Right atrium auricular region (tissue), 2 donors: ENCODE measurements at places on chromosomes 5 and 9. TPM values are rescaled to one million over a fixed set of nuclear protein-coding genes. Genes with fewer than 3 reads are reported as not detected.

AQP7 gene
- total RNA-seq: 74.9 TPM

GRCh38 chr5:69293882-69294281 is 38.7 kb downstream of the CCDC125 start:
- no peak for DNase-seq

CCNO gene
- 0.28 TPM for total RNA-seq

STPG3 gene
- total RNA-seq: not detected

- DNase-seq: no peak
Measured at GRCh38 chr9:126752376-126752775, 52.5 kb upstream of the ZBTB43 start.

CNTFR gene
- 6.6 TPM for total RNA-seq

DNA sequence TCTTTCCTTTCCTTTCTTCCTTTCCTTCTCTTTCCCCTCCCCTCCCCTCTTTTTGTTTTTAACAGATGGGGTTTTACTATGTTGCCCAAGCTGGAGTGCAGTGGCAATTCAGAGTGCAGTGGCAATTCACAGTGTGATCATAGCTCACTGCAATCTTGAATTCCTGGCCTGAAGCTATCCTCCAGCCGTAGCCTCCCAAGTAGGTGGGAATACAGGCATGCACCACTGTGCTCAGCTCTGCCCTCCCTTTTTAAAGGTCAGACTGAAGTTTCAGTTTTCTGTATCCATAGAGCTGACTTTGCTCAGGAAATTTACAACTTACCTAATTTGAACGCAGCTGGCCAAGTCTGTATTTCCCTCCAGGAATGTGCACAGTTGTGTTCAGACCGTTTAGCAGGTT is 696 bp downstream of the CCL28 start:
- DNase-seq: no peak

SLC34A3 gene
- not detected for total RNA-seq

IL9 gene
- not detected for total RNA-seq

DNA sequence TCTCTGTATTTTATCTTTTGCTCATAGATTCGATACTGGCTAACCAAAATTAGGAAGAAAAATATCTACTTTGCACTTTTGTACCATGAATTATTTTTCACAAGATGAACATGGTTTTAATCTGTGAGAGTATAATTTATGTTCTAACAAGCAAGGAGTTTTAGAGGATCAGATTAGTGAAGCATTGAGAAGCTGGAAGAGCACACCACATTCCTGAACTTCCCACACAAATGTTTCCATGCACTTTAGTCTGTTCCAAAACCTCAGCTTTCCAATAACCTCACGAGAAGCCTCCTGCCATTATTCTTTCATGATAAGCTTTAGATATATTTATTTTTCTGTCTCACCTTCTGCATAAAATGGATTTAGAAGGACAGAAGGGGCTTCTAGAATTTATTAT is 98.7 kb upstream of the MPDZ start:
- no peak for DNase-seq

DNA sequence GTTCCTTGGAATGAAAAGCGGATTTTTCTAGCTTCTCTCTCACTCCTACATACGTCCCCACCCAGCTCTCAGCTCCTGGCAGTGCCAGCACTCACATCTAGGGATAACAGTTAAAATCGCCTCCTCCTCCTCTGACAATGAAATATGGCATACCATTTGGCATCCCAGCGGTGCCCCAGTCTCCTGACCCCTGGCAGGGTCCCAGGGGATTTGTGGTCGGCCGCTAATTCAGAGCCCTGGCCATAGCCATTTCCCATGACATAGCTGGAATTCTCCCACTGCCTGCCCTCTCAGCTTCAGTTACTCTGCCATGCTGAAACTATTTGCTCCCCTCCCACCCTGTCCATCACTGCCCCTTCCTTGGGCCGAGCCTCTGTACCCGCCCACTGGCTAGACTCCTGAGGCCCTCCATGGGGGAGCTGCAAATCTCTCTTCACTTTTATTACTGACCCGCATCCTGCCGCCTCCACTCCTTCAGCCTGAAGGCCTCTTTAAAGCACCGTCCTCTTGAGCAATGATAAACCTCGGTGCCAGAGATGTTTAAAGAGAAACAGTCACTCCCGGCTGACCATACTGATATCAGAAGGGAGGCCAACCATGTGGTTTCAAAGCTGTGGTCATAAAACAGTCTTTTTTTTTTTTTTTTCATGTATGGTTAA is 139.8 kb downstream of the SLIT3 start:
- peak; percentile 71 for DNase-seq

NAIP gene
- 8.8 TPM for total RNA-seq

SPATA31A1 gene
- not detected for total RNA-seq

SERF1A gene
- 6.2 TPM for total RNA-seq

GRCh38 chr5:134577022-134577795 is 51.7 kb downstream of the JADE2 start:
- no peak for DNase-seq

- DNase-seq: peak; percentile 82
Measured at GRCh38 chr5:41414598-41414997, 95.8 kb downstream of the PLCXD3 start.

OTP gene
- total RNA-seq: not detected

DNA sequence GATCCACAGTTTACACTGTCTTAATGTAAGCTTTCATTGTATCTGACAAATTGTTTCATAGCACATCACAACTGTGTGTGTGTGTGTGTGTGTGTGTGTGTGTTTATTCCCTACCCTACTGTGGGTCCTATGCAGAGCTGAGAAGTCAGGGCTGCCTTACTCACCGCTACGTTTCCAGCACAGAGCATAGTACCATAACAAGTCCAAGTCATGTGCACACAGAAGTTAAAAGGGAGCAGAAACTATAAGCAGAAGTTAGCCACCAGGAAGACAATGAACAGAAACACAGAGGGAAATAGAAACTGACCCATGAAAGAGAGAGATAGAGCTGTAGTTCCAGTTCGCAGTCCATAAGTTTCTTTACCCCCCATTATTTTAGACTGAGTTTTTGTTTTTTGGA is 38.2 kb upstream of the DMXL1 start:
- DNase-seq: no peak

DNA sequence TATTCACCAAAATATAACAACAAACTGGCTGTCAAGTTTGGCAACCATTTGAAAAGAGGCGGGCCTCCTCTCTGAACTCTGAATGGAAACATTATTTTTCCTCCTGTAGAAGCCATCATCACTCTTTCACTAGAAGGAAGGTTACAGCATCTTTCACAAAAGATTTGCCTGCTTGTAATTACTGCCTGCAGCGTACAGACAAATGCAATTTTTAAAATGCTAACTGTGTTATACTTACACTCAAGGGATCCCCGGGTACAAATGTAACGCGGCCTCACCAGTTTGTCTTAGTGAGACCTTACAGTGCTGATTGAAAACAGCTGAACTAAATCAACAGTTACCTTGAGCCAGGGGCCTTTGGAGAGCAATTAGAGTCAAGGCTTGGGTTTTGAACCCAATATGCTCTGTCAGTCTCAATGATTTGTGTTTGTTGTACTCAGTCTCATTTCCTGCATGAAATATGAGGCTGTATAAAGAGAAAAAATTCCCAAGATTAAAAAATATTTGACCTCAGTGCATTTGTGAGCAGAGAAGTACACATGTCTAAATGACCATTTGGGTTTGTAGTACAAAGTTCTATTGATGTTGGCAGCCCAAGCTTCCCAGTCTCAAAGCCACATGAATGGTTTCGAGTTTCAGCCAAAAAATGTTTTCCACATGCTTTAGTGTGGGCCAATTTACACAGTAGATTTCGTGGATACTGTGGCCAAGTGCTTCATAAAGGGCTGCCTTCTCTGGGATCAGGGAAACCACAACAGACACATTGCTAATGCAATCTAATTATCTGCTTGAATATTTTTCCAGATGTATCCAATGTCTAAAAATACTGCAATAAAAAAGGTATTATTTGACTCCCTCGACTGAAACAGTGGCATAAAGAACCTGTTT is 500.0 kb downstream of the SPATA31D1 start:
- no peak for DNase-seq

ZNF483 gene
- total RNA-seq: 6.9 TPM

DNA sequence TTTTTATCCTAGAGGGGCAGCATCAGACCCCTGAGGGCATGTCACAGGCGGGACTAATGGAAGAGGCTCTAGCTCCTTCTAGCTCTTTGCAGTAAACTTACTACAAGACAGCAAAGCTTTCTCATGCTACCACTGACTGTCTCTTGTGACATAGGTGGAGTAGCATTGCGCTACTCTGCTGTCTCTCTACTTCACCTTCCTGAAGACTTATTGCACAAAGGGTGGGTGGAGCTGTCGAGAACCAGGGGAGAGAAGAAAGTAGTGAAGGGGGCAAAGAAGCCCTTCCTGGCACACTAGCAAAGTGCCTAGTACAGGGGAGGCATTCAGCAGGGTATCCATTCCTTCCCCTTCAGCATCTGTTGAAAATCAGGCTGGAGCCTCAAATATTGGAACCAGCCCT is 36.1 kb upstream of the NEK6 start:
- DNase-seq: no peak

PCDHGA6 gene
- total RNA-seq: 4.7 TPM
